ENCODE measurements at places on chromosomes 7 and 10. TPM values are rescaled to one million over a fixed set of nuclear protein-coding genes. Genes with fewer than 3 reads are reported as not detected.

Gene OR2A1
- not detected for polyA plus RNA-seq

Gene ADGRA1
- not detected for polyA plus RNA-seq

Gene STOX1
- polyA plus RNA-seq: not detected

Gene JCAD
- 13.9 TPM for polyA plus RNA-seq

Gene URGCP
- polyA plus RNA-seq: 34.3 TPM

Gene NRG3
- not detected for polyA plus RNA-seq

Gene INA
- 8.5 TPM for polyA plus RNA-seq

Gene IGF2BP3
- polyA plus RNA-seq: 14.4 TPM

Gene CRHR2
- not detected for polyA plus RNA-seq

Gene ZSWIM8
- 82.0 TPM for polyA plus RNA-seq

Gene PTER
- polyA plus RNA-seq: 9.3 TPM

Gene HKDC1
- polyA plus RNA-seq: 0.18 TPM

Gene NPTX2
- 1.5 TPM for polyA plus RNA-seq

Gene SFTPA1
- not detected for polyA plus RNA-seq

Gene HMX2
- not detected for polyA plus RNA-seq

Gene FBXL13
- polyA plus RNA-seq: 0.20 TPM

Gene TCAF2
- 1.9 TPM for polyA plus RNA-seq

Gene CTAGE15
- not detected for polyA plus RNA-seq

Gene TAS2R41
- polyA plus RNA-seq: not detected

Gene MUC12
- 0.89 TPM for polyA plus RNA-seq

Gene WNT8B
- polyA plus RNA-seq: 0.04 TPM

Gene EBF3
- polyA plus RNA-seq: 0.31 TPM

Gene OR6V1
- polyA plus RNA-seq: not detected

Gene ORC5
- 11.7 TPM for polyA plus RNA-seq

Gene PRPS1L1
- polyA plus RNA-seq: not detected

Gene VPS26A
- polyA plus RNA-seq: 7.5 TPM

Measured in BJ (cell line).